Esophagus squamous epithelium (tissue), 5 donors: ENCODE measurements at places on chromosomes 6 and 20.

GRCh38 chr20:34061695-34062094, 50.3 kb downstream of the EIF2S2 start:
- no peak for DNase-seq

- no peak for DNase-seq
These were observed 265.8 kb upstream of the TCF21 start for GRCh38 chr6:133623065-133623464.

- DNase-seq, result no peak
These were observed 30.2 kb downstream of the CSNK2A1 start for GRCh38 chr20:513429-513828.

GRCh38 chr6:165634101-165634880, 28.8 kb downstream of the PDE10A start:
- DNase-seq, result no peak

GRCh38 chr6:21034345-21034744, 500.1 kb downstream of the CDKAL1 start:
- DNase-seq, result no peak
